ENCODE measurements at places on chromosomes 5 and 9.

GRCh38 chr9:20898885-20899554 lies 132.4 kb downstream of the HACD4 start:
- no peak for DNase-seq

DNA sequence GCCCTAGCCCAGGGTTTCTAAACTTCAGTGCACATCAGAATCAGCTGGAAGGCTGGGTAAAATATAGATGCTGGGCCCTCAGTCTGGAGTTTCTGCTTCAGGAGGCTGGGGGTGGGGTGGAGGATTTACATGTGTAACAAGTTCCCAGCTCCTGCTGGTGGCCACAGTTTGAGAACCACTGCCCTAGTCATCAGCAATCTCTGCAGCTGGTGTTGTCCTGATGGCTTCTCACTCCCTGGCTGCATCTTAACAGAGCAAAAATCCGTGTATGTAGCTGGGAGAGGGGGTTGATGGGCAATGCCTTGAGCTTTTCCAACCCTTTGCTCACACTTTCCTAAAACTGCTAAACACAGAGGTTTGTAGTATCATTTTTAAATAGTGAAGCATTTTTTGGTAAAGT lies 186.0 kb upstream of the KLF9 start:
- DNase-seq, result no peak

DNA sequence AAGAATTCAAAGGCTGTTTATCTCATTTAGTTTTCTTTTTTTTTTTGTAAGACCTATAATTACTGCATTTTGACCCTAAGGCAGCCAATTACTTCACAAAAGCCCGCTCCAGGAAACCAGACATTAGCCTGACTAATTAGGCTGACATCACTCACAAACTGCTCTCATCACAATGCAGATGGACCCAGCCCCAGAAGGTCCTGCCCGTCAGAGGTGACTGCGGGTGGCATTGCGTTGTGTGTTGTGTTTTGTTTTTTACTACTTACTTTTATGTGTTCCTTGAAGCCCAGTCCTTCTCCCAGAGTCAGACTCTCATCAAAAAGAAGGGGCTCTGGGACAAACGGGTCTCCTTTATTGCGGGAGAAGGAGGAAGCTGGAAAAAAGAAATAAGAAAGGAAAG lies 172.2 kb downstream of the HSD17B3 start:
- no peak for DNase-seq

GRCh38 chr5:316210-317085 lies 5.1 kb upstream of the AHRR start:
- DNase-seq, result no peak

DNA sequence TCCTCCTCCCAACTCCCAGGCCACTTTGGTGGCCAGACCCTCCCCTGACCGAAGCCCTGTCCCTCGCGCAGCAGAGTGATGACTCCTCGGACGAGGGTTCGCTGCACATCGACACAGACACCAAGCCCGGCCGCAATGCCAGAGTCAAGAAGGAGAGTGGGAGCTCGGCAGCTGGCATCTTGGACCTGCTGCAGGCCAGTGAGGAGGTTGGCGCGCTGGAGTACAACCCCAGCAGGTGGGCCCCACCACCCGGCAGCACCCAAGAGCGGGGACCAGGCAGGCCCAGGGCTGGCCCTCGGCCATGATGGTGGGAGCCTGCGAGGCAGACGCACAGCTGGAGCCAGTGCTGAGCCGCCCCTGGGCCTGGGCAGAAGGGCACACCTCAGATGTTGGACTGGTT lies 90.6 kb downstream of the PHF2 start:
- no peak for DNase-seq

DNA sequence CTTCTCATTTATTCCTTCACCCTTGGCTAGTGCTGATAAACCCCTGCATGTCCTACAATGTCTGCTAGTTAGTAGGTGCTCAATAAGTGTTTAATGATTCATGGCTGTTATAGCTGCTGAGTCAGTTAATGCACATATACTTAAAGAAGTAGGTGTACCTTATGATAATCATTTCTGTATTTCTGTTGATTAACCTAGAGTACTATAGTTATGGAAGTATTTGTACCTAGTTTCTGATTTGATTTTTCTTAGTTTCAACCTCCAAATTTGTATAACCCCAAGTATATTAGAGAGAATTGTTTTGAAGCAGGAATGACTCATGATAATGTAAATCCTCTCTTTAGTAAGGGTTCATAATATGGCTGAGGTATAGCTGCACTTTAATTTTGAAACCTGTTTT lies 8.9 kb downstream of the SMAD5 start:
- DNase-seq, result no peak

DNA sequence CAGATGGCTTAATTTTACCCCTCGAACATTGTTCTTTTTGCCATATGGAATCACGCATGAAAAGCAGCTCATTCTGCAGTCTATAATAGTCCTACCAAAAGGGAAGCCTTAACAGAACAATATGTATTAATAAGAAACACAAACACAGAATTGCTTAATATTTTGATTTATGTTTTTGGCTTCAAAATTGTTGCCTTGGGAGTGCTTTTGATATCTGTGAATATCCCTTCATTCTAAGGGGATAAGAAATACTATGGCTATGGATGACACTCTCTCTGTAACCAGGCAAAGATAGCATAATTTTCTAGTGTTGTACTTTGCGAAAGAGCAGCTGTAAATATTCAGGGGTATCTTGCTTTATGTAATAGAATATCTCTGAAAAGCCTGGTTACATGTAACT lies 26.3 kb upstream of the CFAP95 start:
- no peak for DNase-seq

DNA sequence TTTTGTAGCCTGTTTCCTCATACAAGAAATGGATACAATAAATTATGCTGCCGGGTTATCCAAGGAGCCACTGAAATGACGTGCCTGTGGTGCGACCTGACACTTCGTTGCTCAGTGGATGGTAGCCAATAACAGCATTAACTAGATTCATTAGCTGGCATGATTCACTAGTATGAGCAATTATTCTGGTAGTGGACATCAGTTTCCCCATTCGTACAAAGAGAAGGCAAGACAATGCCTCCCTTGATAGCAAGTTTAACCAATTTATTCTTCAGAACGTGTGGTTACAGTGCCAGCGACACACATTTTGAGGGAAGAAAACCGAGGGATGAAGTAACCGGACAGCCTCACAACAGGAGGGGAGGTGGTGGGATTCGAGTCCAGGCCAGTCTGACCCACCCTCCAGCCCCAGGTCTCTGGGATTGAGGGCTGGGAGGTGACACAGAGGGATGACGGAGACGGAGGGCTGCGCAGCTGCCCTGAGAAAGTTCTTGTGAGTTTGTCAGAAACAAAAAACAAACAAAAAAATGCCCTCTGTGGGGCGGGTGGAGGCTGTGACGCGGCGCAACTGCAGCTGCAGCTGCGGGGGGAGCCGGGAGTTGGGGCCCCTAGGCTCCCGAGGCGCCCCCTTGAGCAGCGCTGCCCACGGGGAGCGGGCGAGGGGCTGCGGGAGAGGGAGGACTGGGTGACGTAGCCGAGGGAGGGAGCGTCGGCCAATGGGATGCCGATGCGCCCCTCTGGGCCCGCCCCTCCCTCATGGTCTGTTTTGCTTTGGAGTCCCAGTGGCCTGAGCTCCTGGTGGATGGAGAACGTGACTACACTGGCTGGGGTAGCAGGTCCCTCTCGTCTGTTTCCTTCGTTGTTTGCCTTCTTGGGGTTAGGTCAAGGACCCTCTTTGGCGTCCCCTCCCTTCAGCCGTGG lies 10.9 kb downstream of the LHX2 start:
- no peak for DNase-seq

DNA sequence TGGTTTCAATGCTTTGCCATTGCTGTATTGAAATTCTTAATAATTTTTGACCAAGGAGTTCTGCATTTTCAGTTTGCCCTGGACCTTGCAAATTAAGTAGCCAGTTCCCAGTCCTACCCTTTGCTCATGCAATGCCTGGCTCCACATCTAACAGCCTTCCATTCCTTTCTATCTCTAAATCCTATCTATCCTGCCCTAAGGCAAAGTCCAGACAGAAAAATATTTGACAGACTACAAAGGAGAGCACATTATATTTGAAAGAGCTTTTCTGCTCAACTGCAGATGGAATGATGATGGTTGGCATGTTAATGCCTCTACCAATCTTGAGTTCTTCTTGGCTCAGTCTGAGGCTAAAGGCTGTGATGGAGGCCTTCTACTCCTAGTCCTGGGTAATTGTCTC lies 15.5 kb downstream of the SLC22A4 start:
- DNase-seq, result no peak

DNA sequence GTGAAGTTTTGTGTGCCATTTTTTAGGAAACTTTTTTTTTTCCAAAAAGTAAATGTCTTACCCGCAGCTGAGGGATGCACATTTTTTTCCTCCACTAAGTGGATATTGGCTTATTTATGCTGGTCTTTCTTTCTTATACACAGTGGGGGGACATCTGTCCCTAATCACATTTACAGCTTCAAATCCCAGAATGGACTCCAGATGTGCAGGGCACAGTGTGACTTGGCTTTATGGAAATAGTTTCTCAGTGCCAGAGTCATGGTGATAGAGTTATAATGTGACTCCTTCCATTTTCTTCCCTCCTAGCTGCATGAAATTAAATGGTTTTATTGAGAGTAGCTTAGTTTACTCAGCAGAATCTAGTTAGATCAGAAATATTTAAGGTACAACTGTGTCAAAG lies 66.5 kb downstream of the SV2C start:
- no peak for DNase-seq

DNA sequence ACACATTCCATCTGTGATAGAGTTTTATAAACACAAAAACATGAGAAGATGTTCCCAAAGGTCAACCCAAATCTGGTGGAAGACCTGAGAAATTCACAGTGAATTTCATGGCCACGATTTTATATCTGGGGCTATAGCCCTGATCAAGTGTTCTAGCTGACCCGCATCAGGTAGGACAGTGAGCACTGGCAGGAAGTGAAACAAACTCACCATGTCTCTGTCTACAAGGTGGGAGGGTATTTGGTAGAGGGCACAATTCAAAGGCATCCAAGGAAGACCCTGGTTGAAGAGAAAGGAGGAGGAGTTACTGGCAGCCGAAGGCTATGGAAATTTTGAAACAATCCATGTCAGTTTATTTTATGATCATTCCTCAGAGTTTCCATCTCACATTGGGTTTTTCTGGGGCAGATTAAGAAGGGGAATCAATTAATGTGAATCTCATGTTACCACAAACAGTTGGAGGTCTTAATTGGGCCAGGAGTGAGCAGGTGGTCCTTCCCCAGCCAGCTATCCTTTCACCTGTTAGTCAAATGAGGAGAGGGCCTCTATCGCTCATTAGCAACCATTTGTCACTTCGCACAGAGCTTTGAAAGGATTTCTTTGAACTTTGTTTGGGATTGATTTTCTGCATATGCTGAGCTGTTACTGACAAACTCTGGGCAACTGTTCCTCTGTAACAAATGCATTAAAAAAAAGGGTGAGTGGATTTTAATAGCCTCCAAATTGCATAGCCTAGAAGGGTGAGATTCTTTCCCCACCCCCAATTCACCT lies 612.0 kb upstream of the CLINT1 start:
- no peak for DNase-seq

DNA sequence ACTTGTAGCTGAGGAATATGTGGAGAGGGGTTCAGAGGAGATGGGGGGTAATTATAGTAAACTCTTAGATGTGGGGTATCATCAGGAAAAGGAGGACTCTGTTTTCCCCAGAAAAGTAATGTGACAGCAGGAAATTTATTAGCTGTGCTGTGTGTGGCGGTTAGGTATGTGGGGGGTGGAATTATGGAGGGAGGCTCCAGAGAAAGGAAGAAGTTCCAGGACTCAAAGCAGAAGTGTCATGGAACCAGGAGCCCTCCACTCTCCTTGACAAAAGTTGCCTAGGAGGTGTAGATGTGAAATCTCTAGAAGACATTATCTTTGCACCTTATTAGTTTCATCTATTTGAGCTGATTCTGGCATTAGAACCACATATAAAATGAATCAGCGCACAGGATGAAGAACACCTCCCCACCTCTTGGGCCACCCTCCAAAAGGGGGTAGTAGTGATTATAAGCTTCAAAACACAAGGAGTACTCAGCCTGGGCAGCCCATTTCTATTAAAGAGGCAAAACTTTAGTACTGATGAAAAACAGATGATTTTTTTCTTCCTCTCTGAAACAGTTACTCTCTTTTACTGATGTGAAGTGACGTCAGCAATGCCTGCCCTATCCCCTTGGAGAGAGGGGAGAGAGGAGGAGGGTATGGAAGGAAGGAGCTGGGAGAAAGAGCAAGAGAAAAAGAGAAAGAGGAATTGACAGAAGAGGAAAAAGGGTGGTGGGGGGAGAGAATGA lies 18.2 kb downstream of the NR2F1 start:
- no peak for DNase-seq

DNA sequence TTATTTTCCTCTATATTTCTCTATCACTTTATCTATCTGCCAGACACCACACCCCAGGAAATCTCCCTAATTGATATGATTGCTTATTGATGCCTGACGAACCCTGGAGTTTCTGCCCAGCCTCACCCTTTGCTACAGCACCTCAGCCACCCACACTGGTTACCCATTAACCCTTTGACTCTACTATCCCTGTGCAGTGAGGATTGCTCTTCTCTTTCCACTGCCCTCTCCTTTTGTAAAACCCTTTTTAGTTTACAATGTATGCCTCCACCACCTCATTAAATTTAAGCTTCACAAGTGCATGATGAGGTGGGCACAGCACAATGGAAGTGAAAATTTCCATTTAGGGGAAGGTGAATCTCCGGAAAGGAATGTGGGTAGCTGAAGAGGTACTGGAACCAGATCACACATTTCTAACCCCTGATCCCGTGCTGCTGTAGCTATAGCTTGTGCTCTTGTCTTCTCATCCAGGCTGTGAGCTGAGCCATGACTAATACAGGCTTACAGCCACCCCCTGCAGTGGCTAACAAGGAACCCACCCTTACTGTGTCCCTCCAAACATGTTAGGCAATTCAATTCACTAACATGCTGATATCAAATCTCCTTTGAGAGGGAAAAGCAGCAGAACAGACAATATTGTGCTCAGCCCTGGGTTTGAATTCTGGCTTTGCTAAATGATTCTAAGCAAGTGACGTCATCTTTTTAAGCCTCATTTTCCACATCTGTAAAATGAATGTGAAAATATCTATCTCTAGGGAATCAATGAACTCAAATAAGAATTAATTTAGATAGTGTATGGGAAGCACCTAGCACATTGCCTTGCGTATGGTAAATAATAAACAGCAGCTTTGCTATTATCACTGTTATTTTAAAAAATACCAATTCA lies 186.9 kb upstream of the TRIM32 start:
- DNase-seq, result no peak

DNA sequence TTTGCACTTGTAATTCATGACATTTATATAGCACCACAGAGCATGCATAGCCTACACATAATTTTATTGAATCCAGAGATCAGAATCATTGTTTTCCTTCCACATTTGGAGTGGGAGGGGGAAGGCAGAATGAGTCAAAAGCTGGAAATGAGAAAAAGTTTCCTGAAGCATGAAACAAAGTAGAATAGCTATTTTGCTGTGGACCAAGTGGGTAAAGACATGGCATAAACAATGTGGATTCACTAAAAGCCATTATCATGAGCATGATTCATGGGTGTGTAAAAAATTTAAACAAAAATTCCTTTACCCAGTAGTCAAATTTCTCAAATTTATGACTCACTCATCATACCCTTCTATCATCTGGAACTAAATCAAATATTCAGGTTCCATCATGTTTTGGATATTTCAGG lies 97.9 kb downstream of the YIPF5 start:
- DNase-seq, result no peak

GRCh38 chr5:10635257-10635866 lies 71.5 kb downstream of the ANKRD33B start:
- DNase-seq, result peak; percentile 66

- no peak for DNase-seq
Measured at GRCh38 chr5:95327211-95327610, 42.3 kb upstream of the MCTP1 start.
